Stimulated activated CD8-positive, alpha-beta memory T cell treated with anti-CD3 and anti-CD28 coated beads, Interleukin-4, amount 100 ng/mL, for 4 hours (primary cell): ENCODE measurements at places on chromosomes 16 and 17.

DNA sequence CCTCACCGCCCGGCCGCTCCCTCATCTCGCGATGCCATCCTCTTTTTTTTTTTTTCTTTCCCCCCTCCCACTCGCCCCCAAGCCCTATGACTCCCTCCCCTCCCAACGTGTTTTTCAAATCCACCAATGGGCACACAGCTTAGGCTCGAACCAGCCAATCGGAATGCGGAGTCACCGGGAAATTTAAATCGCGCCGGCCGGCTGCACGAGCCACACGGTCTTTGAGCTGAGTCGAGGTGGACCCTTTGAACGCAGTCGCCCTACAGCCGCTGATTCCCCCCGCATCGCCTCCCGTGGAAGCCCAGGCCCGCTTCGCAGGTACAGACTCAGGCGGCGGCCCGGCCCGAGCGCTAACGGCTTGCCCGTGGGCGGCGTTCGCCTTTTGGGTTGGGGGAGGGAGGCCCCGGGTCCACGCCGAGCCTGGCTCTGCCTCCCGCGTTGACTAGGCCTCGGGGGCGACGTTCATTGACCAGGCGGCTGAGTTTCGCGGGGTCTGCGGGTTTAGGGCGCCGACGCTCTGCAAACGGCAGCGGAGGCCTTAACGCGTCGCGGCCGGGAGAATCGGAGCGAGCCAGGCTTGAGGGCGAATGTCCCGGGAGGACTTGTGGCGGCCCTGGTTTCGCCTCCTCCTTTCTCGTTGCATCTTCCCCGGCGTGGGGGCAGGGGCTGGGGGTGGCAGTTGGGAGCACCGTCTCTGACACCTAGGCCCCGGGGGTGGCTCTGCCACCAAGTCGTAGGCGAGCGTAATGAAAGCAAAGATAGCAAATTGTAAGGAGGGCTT, at the start of gene KPNA2:
Gene KPNA2 (plus strand): TSS at position 213 of the 781 bp plus-strand sequence. CDS start 1,398 bp downstream, outside the sequence.
- peak; percentile 82 for DNase-seq

GRCh38 chr17:491086-492021, 138.7 kb upstream of the RPH3AL start:
- DNase-seq, result no peak

DNA sequence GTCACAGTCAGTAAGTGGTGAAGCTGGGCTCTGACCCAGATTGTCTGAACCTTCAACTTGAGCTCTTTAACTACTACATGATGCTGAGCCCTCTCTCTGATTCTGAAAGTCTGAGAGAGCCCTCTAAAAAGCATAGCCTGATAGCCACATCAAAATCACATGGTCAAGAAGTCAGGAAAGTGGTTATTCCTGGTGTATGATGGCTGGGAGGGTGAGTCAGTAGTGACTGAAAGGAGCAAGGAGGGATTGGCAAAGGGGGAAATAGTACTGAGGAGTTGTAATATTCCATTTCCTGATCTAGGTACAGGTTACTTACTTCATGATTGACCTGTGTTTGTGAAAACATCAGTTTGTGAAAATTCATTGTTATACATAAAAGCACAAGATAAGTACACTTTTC, 89.1 kb downstream of the SSH2 start:
- DNase-seq, result no peak

GRCh38 chr17:59534583-59534982, 30.8 kb upstream of the DHX40 start:
- no peak for DNase-seq

GRCh38 chr17:78680436-78680835, 101.6 kb downstream of the CYTH1 start:
- no peak for DNase-seq

- peak; percentile 75 for DNase-seq
Observed at GRCh38 chr16:27446721-27447120, 44.7 kb downstream of the IL21R start.

DNA sequence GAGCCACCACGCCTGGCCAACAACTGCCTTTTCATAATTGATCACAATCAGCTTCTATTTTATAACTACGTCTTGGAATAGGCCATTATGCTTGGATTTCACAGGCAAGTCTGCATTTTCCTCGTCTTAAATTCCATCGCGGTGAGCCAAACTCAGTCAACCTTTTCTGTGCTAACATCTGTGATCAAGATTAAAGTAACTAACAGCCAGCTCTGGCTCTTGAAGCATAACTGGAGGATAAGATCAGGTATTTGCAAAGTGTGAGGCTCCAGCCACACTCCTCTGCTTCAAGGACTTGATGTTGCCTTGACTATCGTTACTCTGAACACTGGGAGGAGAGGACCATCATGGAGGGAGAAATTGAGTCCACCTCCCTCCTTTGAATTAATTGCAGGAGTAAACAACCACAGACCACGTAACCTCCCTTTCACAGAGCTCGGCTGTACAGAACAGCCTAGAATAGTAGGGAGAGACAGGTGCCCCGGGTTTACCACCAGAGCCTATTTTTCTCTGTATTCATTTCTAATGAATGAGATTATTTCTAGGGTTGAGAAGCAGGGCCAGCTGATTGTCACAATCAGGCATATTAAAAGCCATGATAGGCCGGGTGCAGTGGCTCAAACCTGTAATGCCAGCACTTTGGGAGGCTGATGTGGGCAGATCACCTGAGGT, 143.0 kb downstream of the XYLT1 start:
- no peak for DNase-seq

- no peak for DNase-seq
Observed at GRCh38 chr17:9817086-9817485, 4.8 kb downstream of the GSG1L2 start.

- no peak for DNase-seq
Observed at GRCh38 chr17:33273743-33274410, 19.2 kb downstream of the ASIC2 start.

GRCh38 chr17:42333053-42333452, 44.8 kb downstream of the STAT5A start:
- DNase-seq, result no peak

GRCh38 chr16:88957887-88958577, 19.0 kb downstream of the CBFA2T3 start:
- DNase-seq, result no peak

DNA sequence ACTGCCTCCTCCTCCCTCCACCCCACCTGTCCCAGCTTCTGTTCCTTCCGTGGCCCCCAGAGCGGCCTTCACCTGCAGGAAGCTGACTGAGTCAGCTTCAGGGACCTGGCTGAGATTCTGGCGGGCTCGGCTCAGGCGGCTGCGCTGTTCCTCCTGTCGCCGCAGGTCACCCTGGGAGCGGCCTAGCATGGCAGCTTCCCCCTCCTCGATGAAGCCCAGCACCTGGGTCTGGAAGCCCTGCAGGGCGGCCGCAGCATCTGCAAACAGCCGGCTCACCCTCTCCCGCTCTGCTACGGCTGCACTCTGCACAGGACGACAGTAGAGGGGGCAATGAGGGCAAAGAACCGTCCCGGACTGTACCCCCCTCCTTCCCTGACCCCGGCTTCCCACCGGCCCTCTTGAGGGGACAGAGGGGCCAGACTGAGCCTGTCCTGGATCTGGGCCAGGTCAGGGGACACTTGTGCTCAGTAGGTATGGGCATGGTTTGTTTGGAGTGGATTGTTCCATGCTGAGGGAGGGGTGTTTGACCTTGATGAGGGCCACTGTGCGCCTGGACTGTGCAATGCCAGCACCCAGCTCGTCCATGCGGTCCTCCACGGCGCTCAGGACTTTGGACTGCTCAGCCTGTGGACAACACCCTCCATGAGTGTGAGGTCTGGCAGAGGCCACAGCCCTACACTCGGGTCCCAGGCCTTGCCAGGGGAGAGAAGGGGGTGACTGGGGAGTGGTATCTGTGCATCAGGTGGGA, 2.0 kb downstream of the TRIM47 start:
- DNase-seq, result peak; percentile 46

DNA sequence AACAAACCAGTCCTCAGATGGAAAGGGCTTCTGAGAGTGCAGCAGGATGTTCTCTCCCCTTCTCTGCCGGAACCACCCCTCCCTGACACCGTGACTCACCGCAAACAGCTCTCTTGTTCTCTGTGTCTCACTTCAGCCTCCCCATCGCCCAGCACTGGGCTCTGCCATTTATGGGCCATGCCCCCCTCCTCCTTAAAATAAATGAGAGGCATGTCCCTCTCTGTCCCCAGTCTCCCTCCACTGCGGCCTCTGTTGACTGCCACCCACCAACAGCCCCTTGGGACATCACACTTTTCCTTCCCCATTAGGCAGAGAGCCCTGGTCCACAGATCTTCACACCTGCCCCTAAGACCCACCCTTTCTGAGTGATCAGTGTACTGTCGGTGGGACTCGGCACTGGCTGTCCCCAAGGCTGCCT, 6.3 kb downstream of the CCDC102A start:
- DNase-seq, result peak; percentile 65

GRCh38 chr17:73371285-73371684, 59.5 kb upstream of the CDC42EP4 start:
- DNase-seq, result no peak

GRCh38 chr17:64411999-64412771, 21.5 kb upstream of the PECAM1 start:
- DNase-seq, result no peak

- no peak for DNase-seq
Observed at GRCh38 chr16:28879261-28879840, 1.1 kb downstream of the ATP2A1 start.

DNA sequence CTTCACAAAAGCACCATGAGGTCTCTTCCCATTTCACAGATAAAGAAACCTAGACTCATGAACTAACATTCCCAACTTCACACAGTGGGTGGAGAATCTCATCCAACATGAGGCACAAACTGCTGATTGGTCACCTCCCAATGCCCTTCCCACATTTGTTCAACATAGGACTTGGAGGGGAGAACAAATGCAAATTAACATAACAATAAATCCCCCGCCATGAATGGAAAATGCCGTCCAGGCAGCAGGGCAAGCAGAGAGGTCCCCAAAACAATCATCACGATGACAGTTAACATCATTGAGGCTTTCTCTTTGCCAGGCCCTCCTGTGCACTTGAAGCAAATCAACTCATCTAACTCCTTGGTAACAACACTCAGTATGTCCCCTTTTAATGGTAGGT, 185.3 kb downstream of the TMEM132E start:
- no peak for DNase-seq

GRCh38 chr16:12600536-12601256, 203.0 kb downstream of the CPPED1 start:
- no peak for DNase-seq

GRCh38 chr17:74408262-74408661, 23.6 kb upstream of the GPRC5C start:
- no peak for DNase-seq

DNA sequence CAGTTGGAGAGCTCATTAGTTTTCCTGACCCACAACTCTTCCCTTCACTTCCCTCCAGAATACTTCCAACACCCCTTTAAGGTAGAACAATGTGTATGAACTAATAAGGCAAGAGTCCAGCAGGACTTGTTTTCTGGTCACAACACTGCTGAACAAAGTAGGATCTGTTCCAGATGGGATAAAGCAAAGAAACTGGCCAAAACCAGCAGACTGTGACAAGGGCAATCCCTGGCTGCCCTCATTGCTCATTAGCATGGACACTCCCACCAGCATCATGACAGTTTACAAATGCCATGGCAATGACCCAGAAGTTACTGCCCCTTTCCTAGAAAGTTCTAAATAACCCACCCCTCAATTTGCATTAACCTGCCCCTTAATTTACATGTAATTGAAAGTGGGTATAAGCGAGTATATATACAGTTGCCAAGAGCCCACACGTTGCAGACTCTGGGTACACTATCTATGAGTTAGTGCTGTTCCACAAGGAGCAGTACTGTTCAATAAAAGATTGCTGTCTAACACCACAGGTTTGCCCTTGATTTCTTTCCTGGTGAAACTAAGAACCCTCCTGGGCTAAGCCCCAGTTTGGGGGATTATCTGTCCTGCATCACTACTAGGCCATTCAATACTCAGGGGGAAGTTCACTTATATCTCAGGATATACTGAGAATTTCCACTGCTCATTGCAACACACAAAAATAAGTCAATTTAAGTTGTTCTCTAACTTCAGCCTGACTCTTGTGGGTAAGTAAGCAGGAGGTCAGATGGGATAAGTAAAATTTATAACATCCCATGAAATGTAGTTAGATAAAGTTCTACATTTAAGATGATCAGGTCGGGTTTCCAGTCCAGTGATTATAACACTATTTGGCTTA, 82.3 kb downstream of the SSH2 start:
- DNase-seq, result no peak

- DNase-seq, result no peak
Observed at GRCh38 chr17:50986989-50987660, 121.0 kb upstream of the TOB1 start.
